ENCODE measurements at places on chromosomes 11 and 22.

DNA sequence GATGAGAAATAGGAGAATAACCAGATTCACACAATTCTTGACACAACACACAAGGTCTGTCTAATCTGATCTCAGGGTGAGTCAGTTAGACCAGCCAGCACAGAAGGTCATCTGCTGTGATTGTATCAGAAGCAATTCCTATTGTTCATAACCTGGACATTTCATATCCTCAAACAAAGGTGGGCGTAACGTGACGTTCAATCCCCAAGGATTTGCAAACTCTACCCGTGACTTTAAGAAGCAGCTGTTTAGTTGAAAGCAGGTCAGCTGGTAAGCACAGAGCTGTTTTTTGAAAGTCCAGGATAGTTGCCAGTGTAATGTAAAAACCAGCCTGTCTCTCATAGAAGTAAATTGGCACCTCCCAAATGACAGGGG lies 385.1 kb downstream of the DCDC1 start:
- DNase-seq, result no peak

DNA sequence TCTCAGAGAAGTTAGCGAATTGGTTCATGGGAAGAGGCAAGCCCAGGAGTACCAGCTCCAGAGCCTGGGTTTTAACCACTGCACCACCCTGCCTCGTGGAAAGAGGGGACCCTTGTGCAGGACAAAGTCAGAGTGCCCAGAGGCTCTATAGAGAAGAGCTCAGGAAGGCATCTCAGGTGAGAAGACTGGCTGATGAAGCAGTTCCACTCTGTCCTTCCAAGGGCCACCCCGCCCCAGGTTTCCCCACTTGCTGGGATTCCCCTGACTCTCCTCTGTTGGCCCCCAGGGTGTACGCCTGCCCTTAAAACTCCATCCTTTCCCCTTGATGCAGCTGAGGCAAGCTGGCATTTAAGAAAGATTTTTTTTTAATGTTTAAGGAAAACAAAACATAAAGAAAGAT lies 265.8 kb downstream of the BUD13 start:
- no peak for DNase-seq

DNA sequence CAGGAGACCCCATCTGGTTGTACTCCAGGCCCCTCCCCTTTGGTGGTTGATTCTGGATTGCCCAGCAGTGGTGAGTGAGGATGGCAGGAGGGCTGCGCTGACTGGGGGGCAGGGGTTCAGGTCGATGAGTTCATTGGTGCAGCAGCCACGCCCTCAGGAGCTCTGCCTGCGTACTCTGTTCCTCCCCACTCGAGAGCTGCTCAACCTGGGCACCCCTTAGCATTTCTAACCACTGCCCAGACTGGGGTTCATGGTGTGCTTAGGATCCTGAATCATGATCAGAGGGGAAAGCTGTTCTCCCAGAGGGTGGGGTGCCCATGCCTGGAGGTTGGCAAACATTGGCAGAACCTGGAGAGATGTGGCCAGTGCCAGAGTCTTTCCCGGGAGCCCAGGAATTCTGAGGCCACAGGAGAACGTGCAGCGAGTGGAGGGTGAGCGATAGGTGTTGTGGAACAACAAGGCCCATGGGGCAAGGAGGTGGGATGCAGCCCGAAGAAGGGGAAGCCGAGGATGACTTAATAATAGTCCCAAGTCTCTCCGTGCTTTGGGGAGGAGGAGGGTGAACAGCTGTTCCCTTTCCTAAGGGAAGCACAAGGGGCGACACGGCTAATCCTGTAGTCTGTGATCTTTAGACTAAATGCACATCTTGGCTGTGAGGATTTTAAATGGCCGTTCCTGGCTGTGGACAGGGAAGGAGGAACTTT lies 75.5 kb downstream of the SCN3B start:
- no peak for DNase-seq

DNA sequence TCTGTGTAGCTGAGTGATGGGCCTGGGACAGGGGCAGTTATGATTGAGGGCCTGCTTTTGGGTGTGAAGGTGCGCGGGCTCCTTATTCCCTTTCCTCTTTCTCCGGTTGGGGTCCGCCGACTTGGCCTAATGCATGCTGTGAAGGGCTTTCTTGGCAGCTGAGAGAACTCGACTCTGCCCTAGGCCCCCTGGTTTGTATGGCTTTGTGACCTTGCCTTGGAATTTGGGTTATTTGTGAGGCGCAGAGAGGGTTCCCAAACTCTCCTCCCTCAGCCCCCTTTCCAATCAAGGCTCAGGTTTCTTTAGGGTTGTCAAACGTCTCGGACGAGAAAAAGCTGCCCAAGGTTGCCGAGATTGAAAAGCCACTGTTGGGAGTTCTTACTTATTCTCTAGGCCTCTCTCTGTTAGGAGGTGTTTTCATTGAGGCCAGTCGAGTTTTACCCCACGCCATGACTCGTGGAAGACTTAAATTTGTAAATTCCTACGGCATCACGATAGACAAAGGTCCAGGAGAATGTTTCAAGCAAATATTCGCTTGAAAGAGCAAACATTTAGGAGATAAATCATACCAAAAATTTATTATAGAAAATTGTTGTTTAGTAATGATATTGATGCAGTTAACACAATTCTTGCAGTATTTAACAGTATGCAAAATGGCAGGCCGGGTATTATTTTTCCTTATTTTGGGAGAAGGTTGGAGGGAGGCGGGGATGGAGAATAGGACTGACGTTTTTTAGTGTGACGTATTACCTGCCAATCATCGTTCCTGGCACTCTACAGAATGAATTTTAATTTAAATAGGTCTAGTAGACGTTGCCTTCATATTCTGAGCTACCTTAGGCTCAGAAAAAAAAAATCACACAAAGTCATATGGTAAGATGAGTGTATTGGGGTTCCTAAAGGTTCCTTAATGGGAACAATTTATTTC lies 689 bp downstream of the PDHX start:
- no peak for DNase-seq

DNA sequence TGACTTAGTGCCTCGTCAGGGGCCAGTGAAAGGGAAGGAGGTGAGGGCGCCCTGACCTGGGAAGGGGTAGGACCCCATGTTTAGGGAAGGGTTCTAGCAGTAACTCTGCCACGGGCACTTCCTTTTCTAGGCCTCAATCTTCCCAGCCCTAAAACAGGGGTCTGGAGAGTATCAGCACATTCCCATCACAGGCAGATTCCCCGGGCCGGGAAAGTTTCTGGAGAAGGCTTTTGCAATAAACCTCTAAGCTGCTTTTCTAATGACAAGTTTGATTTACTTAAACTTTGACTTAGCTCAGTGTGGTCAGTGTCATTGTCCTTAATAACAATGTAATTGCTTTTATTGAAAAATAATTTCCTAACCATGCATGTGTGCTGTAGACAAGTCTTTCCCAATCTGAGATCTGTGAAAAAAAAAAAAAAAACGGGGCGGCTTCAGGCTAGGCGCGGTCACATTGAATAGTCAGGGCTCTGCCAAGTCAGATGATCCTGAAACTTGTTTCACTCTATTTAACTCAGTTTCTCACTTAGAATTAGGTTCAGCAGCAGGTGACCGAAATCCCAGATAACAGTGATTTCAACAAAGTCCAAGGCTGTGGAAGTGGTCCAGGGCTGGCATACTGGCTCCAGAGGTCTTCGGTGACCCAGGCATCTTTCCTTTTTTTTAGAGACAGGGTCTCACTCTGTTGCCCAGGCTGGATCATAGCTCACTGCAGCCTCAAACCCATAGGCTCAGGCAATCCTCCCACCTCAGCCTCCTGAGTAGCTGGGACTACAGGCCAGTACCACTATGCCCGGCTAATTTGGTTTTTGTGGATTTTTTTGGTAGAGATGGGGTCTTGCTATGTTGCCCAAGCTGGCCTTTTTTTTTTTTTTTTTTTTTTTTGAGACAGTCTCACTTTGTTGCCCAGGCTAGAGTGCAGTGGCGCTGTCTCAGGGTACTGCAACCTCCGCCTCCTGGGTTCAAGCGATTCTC lies 19.5 kb upstream of the TAB1 start:
- no peak for DNase-seq

DNA sequence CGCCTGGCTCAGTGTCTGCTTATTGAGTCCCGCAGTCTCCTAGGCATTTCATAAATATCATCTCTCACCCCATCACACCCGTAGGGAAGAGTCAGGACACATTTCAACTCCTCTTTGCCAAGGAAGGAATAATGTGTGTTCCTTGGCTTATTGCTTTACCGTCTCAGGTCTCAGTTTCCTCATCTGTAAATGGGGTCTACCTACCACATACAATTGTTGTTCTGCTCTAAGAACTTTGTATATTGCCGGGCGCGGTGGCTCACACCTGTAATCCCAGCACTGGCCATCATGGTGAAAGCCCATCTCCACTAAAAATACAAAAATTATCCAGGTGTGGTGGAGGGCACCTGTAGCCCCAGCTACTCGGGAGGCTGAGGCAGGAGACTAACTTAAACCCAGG lies 3.1 kb upstream of the THRSP start:
- DNase-seq, result no peak

- no peak for DNase-seq
Measured at GRCh38 chr11:117414724-117415123, 87.1 kb downstream of the CEP164 start.

- DNase-seq, result no peak
Measured at GRCh38 chr11:83044958-83045712, 26.6 kb downstream of the RAB30 start.

Data from NCI-H1436 (cell line).